ENCODE measurements at places on chromosomes 5 and 9.

GRCh38 chr9:93086447-93087224 is 9.4 kb upstream of the CARD19 start:
- ATAC-seq, result no peak

DNA sequence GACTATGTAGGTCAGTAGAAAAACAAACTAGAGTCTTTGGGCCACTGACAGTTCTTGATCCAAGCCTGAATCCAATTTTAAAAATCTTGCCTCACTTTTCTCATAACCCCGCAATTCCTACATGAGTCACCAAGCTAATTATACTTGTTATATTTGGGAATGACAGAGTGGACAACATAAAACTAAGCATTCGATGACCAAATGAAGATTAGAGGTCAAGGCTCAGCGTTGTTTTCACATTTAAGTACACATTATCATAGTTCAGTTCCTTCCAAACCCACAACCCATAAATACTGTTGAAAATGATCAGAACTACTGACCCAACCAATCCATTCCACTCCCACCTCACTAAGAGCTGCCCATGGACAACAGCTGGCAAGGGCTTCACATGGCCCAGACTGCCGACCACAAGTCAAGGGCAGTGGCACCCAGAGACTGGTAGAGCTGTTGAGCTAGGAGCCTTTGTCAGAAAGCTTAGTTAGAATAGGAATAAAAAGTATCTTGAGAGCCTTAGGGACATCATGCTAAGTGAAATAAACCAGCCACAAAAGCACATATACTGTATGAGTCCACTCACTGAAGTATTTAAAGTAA is 64.2 kb downstream of the MYO10 start:
- ATAC-seq, result no peak

GRCh38 chr9:35615981-35616680 is 2.1 kb downstream of the CD72 start:
- no peak for ATAC-seq

GRCh38 chr9:133990366-133991213 is 1.5 kb downstream of the VAV2 start:
- no peak for ATAC-seq

- no peak for ATAC-seq
Measured at GRCh38 chr5:40618926-40619325, 60.8 kb upstream of the PTGER4 start.
